GM23338 (cell line): ENCODE measurements at places on chromosomes 11 and 22.

DNA sequence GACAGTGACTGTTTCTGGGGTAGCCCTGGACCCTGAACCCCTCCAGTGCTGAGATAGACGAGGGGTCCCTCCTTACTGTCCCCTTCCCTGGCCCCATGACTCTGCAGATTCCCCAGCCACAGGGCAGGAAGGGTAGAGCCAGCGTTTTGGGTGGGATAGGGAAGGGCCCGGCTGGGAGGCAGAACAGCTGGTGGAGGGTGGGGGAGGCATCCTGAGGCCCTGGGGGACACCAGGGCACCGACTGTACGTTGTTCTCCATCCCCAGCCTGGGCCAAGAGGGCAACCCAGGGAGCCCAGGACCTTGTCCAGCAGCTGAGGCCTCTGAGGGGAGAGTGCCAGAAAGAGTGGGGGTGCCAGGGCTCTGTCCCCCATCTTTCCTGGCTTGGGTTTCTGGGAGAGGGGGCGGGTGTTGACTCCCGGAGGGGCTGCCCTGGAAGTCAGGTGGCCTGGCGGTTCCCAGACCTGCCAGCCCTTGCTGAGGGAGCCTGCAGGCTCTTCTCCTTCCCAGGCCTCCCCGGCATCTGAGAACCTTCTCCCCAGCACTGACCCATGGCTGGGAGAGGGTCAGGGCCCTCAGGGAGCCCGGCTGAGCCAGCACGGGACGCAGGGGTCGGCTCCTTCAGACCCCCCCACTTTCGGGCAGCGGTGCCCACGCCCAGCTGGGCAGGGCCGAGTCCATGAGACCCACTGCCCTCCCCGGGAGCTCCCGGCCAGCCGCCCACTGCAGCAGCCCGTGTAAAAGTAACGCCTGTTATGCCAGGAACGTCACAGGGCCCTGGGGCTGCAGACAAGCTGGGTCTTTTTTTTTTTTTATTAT, 30.3 kb downstream of the IGF2 start:
- no peak for DNase-seq

DNA sequence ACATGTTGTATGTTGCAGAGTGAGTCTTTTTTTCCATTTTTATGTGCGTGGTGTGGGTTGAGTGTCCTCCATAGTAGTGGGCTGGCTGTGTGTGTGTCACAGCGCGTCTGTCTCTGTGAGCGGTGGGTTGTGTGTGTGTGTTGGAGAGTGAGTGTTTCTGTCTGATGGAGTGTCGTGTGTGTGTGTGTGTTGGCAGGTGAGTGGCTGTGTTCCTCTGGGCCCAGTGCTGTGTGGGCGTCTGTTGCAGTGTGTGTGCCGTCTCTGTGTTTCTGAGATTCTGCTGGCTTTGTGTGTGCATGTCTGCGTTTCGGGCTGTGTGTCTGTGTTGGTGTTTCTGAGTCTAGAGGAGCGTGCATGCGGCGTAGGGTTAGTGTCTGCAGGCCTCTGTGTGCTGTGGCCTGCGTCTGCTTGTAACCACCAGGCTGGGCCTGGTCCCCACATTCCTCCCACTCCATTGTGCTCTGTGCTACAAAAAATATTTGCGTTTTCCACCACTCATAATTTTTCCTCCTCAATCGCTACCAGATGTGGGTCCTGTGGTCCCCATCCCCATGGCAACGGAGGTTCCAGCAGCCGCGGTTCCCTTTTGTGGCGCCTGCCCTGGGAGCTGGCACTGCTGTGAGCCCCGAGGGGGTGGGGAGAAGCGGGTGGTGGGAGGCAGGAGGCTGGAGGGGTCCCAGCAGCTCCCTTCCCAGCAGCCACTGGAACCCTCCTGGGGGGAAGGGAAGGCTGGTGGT, 15.2 kb downstream of the SCARF2 start:
- DNase-seq: no peak

DNA sequence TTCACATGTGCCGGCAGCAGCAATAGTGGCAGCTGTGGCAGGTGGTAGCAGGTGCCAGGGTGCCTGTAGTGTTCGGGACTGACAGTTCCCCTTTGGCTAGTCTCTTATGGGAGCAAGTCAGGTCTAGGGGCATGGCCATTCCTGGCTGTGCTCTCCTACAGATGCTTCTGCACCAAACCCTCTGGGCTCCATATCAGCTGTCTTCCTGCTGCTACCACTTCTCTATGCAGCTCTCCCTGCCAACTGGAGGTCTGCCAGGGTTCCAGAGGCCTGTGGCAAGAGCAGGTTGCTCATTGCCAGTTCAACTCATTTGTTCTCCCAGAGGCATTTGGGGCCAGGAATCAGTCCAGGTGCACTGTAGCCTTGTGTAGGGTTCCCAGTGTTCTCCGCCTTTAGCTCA, 473.7 kb downstream of the JRKL start:
- no peak for DNase-seq

DNA sequence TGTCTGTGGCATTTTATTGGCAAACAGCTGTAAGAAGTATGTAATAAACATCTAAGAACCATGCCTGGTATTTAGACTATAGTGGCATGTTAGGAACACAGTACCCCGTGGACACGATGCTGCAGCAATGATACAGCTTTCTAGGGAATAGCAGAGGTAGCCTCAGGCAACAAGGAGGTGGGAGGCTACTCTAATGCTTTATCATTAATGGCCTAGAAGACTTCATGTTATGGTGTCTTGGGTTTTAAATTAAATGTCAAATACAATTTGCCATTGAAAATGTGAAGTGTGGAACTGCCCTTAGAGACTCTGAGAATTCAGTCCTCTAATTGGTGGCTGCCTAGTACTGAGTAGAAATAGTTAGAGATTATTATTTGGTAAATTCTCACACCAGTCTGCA, 516.9 kb downstream of the CNTN5 start:
- no peak for DNase-seq

DNA sequence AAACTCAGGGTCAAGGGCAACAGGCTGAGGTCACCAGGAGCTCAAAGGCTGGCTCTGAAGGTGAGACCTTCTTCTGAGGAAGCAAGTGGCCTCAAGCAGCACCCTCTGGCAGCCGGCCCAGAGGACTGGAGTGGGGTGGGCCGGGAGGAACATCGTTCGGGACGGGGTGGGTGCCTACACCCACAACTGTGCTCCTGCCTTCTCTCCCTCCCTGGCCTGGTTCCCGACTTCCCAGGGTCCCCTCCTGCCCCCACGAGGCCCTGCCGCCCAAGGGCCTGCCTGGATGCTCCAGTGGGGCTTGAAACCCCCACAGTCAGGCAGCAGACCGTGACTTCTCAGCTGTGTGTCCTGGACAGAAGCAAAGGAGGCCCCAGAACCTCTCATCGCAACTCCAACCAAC, 195.7 kb downstream of the IGLL1 start:
- no peak for DNase-seq

- no peak for DNase-seq
These were observed 19.6 kb downstream of the KCTD21 start for GRCh38 chr11:78168539-78169477.

- no peak for DNase-seq
These were observed 21.2 kb upstream of the OR10A5 start for GRCh38 chr11:6824136-6824823.
